ENCODE measurements at places on chromosomes 7 and 10.

DNA sequence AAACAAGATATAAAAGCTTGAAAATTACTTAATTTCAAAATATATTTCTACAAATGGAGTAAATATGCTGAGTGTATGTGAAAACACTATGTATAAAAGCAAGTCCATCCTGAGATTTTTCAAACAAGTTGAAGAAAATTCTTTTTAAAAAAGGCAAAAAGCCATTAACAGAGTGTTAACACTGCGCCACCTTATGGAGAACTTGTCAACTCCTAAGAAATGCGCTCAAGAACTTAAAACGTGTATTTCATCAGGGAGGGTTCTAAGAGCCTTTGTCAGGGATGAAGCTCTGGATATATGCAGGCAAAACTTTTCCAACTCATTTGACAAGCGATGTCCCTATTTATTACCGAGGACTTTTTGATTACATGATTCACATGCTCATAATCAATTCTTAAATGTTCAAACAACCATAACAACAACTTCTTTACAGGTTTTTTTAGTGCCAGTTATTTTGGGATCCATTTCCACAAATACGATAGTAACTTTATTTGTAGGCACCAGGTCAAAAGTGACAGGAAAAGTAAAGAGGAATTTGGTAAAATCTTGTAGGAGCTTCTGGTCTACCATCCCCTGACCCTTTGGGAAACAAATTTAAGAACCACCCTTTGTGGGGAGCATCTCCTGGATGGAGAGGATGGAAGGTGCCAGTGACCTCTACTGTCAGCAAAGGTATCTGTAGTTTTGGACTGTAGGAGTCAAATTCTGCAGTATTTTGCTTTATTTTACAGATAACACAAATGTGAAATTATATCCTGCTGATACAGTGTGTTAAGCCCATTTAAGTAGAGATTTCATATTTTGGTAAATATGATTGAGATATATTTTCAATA, 23.2 kb downstream of the CALCR start:
- no peak for DNase-seq

DNA sequence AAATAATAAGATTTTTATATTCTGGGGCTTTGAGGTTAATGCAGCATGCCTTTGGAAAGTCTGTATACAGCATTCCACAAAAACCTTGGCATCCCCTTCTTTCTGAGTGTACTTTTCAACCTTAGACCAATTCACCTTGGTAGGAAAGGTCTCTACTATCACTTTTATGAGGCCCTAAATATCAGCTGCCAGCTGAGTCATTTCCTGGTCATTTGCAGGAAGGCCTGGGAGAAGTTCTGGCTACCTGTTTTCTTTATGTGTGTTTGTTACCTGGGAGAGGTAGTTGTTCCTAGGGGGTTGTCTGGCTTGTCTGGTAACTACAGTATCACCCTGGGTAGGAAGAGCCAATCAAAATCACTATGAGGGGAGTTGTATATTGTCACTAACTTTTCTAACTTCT, 4.1 kb downstream of the SPAM1 start:
- DNase-seq: no peak

DNA sequence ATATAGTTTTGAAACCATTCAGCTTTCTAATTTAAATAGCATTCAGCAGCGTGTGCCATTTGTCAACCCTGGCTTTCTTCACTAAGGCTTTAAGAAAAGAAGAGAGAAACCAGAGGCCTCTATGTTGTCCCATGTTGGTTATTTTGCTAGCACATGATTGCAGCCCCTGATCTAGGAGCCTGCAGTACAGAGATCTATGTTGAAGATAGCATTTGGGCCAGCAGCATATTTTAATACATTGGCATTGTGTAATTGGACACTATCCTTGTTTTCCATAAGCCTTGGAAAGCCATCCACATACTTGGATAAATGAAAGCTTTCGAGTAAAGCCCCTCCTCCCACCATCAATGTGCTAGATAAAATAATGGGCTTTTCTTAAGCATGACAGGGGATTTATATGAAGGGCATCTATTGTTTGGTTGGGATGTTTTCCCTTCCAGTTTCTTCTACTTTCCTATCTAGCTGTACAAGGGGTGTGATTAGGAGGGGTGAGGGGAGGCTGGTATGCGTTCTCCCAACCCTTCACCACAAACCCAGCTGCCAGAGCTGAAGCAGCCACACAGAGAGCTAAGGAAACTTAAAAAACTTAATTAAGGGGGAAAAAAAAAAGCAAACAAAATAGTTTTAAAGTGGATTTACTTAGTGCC, 23.1 kb upstream of the SDHAF3 start:
- no peak for DNase-seq

DNA sequence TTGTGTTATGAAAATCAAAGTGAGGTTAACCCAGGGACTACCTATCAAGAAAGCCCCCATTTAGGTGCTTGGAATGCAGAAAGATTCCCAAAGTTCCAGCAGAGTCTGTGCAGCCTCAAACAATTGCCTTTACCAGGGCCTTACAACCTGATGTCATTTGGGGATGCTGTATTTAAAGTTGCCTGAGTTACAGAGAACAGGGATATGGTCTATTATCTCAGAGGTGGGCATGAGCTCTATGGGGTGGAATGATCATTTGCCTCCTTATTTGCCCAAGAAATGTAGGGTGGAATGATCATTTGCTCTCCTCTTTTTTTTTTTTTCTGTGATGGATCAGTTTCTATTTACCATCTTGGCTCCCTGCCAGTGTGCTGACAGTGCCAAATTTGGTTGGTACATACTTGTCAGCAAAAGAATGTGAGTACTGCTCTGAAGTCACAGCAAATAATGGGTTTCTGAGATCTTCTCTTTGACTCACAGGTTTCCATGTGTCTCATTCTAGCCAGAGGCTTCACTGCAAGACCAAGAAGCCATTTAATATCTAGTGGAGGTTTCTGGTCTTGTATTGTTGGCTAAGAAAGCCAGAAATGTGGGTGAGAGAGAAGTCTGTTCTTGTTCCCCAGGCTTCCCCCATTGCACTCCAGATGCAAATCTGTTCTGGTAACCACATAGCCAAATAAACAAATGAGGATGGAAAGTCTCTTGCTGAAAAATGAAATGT, 45.5 kb upstream of the ZNRF2 start:
- peak; percentile 46 for DNase-seq

- no peak for DNase-seq
These were observed 28.4 kb downstream of the DPCD start for GRCh38 chr10:101616415-101617101.

DNA sequence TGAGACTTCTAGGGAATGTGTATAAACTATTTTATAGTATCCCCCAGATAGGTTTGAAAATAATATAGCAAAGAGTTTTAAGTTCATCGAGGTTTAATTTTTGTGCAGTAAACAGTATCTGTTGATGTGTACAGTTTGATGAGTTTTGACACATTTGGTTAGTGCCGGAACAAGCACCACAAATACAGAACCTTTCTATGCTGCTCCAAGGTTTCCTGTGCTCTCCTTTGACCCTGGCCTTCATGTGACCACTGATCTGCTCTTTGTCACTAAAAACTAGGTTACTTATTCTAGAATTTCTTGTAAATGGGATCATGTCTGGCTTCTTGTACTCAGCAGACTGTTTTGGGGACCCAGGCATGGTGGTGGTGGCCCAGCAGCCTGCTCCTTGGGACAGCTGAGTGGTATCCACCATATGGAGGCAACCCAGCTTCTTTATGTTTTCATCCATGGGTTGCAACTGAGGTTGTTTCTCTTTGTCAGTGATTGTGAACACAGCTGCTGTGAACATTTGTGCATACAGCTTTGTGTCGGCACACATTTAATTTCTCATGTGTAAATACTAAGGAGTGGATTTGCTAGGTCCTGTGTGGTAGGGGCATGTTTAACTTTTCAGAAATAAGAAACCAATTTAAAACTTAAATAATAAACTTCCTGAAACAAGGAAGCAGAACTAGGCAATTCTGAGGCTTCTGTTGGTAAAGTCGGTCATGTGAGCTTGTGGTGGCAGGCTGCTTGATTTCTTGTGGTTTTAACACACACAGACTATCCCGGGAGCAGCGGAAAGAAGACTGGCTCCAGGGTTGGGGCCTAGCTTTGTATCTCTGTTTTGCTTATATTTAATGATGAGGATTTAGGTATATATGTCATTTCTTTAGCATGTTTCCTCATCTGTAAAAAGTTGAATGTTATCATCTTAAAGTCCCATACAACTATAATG, 219.4 kb downstream of the ABCA13 start:
- no peak for DNase-seq

DNA sequence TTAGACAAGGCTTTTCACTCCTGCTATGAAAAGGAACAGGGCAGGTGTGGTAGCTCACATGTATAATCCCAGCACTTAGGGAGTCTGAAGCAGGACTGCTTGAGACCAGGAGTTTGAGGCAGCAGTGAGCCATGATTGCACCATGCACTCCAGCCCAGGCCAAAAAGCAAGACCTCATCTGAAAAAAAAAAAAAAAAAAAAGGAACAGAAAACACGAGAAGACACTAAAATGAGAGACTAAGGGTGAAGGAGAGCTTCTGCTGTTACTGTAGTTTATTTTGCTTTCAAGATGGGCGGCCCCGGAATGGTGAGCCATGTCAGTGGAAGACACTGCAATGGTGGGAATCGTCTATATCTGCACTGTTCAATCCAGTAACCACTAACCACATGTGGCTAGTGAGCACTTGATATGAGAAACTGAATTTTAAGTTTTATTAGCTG, 9.9 kb downstream of the PIP4K2A start:
- no peak for DNase-seq

DNA sequence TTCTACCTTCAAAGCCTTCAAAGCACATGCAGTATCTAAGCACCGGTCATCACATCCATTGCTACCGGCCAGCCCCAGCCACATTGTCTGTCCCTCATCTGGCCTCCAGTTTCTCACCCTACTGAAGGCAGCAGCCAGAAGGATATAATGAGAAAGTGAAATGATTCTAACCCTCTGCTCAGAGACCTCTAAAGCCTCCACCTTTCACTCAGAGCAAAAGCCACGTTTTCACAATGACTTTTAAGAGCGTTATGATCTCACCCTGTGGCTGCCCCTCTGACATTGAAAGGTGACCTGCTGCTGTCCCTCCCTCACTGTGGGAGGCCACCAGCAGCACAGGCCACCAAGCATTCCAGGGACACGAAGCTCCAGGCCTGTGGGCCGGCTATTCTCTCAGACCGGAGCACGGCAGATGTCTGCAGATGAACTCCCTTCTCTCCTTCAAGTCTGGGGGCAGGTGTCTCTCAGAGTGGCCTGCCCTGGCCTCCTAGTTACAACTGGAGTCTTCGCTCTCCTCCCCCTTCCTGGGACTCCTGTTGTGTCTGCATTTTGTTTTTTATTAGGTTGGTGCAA, 94.9 kb upstream of the EEPD1 start:
- no peak for DNase-seq

- DNase-seq: no peak
These were observed 110.6 kb downstream of the ABLIM1 start for GRCh38 chr10:114547514-114547913.

DNA sequence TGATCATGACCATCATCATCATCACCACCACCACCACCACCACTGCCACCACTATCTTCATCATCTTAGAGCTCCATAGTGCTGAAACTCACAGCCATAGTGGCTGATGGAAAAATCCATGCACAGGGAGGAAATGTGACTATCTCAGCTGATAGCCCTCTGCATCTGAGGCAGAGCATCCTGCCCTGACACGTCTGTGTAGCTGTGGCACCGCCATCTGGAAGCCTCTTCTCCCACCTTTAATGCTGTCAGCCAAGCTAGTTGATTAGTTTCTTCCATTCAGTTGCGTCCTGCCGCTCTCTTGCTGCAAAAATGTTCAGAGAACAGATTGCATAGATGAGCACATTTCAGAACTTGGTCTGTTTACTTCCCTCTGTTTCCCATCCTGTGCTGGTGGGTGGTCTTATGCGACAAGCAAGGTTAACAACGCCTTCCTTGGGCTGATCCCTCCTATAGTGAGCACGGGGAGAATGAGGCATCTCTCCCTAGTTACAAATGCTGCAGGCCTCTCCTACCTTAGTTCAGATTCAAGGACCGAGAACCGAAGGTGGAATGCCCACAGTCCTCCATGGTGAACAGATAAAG, 478.6 kb downstream of the PLXNA4 start:
- DNase-seq: no peak

- DNase-seq: no peak
These were observed 78.2 kb upstream of the CHST15 start for GRCh38 chr10:124171561-124171960.

GRCh38 chr7:110017405-110017804, 1073.5 kb upstream of the LRRN3 start:
- no peak for DNase-seq

- DNase-seq: no peak
These were observed 113.0 kb downstream of the SEC23IP start for GRCh38 chr10:120005207-120006201.

- no peak for DNase-seq
These were observed 239.5 kb upstream of the PLXNA4 start for GRCh38 chr7:132815696-132816311.

DNA sequence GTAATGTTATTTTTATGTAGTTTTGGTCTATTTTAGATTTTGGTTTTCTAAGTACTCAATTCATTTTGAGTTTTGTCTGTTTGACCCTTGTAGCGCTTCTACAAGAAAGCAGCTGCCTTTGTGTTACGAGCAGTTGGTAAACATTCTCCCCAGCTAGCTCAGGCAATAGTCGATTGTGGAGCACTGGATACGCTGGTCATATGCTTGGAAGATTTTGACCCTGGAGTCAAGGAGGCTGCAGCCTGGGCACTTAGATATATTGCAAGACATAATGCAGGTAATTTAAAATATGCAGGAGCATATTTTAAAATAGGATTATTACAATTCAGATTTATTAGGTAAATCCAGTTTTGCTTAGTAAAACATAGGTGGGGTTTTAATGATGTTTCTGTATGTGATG, 23.1 kb downstream of the SPAG6 start:
- DNase-seq: no peak

DNA sequence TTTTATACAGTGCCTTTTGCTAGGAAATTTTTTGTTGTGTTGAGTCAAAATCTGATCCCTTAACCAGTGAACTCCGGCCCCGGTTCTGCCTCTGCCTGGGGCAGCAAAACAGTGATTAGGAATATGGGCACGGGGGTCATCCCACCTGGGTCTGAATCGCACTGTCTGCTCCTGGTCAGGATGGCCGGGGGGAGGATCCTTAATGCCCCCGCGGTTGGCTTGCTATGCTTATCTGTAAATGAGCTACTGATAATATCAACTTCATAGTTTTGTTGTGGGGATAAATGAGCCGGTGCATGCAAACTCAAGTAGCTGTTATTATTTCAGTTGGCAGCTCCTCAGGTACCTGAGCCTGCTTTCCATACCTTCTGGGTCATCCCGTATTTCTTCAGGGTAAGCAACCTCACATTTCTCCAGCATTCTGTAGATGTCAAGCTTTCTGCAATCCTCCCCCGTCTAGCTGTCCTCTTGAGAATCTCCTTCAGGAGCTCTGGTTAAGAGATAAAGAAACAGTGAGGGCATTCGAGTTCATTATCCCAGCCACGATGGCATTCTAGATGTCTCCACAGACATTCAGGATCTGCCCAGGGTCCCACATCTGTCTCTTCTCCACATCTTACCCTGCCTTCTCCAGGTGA, 592.2 kb downstream of the SDK1 start:
- no peak for DNase-seq

GRCh38 chr10:85794553-85794952, 572.0 kb downstream of the GRID1 start:
- DNase-seq: no peak
